Stimulated activated CD8-positive, alpha-beta memory T cell treated with anti-CD3 and anti-CD28 coated beads, Interleukin-15, amount 100 ng/mL, for 4 hours (primary cell): ENCODE measurements at places on chromosomes 12 and 14.

GRCh38 chr14:95388699-95389098 lies 69.0 kb upstream of the CLMN start:
- DNase-seq = no peak

DNA sequence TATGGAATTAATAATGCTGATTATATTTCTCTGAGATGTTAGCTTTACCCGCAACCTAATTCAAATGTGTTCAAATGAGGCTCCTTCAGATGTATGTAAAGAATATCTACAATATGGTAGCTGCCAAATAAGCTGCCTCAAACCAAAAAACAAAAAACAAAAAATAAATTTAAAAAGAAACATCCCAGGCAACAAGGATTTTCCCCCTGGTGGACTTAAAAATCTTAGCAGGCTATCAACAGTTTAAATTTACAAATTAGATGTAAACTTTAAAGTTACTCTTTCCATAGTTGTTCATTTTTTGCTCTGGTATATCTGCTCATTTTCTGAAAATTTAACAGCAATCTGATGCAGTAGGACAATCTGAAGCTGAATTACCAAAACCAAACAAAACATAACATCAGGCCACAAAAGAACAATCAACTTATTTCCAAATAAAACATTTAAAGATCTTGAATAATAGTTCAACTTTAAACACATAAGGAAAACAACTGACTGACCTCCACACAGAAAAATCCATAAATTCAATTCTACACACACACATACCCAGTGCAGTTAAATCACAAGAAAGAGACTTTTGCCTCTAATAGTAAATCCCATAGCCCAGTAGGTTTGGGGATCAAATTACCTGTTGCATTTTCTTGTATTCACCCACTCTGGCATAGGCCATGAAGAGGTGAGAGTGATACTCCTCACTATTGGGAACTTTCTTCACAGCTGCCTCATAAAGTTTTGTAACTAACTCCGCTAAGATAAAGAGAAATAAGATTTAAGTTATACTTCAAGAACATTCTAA lies 21.3 kb downstream of the NAA25 start:
- DNase-seq = no peak

DNA sequence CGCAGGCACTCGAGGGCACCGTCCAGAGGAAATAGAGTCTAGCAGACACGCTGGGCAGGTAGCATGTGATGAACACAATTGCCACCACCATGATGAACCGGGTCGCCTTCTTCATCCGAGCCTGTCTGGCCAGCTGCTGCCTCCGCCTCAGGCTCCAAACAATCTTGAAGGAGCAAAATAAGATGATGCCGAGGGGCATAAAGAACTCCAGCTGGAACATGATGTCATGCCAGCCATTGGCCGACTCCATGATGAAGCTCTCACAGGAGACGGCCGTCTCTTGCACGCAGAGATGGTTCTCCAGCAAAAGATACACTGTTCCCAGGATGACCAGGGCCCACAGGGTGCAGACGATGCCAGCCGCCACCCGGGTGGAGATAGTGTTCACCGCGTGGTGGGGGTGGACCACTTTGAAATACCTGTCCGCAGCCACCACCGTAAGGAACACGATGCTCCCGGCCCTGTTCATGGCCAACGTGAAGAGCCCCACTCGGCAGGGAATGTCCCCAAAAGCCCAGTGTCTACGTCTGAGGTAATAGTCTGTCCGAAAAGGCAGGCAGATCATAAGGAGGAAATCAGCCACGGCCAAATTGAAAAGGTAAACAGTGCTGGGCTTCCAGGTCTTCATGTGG lies 945 bp downstream of the HCAR1 start:
- no peak for DNase-seq

DNA sequence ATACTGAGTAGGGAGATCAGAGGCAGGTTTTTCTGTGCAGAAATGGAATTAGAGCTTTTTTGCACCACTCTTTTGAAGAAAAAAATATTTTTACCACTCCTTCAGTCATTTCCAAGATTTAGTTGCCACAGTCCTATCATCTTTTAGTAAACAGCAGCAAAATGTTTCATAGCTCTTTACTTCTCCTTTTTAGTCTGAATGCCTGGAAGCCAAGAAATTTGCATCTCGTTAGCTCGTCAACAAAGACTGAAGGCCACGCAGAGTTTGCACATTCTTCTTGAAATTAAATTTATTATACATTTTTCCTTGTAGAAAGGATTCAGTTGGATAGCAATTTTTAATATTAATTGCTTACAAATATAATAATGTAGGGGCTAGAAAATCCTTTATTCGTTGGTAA lies 544.5 kb upstream of the ATP2B1 start:
- DNase-seq = no peak

GRCh38 chr14:75559045-75559444 lies 19.4 kb upstream of the FLVCR2 start:
- DNase-seq = no peak

DNA sequence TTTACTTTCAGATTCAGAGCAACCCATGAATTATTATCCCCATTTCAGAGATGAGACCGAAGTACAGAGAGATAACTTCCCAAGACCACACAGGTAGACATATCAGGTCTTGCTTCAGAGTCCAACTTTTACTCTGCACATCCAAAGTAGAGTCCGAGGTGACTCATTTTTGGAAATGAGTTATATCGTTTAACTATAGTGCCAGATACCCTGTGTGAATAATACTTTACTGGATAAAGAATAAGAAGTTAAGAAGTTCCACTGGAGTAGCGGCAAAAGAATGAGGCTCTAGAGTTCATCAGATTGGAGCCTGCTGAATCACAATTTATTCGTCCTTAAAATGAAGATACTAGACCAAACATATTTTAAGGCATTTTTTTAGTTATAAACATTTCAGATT lies 124.7 kb downstream of the EPS8 start:
- no peak for DNase-seq

DNA sequence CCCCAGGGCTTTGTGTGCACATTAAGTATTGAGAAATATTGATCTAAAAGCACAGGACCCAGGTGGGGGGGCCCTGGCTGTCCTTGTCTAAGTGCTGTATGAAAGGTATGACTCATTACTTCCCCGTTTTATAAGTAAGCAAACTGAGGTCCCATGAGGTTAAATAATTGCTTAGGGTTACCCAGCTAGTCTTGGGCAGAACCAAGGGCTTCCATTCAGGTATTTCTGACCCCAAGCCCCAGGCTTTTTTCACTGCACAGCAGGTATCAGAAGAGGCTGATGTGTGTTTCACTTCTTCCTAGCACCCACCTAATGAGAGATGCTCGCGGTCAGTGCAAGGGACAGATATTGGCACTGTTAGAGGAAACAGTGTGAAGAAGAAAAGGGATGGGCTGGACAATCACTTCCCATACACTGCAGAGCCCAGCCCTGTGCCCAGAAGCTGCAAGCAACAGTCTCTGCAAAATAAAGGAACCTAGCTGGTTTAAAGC lies 4.7 kb upstream of the TC2N start:
- DNase-seq = no peak

GRCh38 chr12:82955043-82955442 lies 268.3 kb downstream of the TMTC2 start:
- no peak for DNase-seq

- no peak for DNase-seq
Observed at GRCh38 chr14:99916091-99916383, 122.8 kb downstream of the EML1 start.

DNA sequence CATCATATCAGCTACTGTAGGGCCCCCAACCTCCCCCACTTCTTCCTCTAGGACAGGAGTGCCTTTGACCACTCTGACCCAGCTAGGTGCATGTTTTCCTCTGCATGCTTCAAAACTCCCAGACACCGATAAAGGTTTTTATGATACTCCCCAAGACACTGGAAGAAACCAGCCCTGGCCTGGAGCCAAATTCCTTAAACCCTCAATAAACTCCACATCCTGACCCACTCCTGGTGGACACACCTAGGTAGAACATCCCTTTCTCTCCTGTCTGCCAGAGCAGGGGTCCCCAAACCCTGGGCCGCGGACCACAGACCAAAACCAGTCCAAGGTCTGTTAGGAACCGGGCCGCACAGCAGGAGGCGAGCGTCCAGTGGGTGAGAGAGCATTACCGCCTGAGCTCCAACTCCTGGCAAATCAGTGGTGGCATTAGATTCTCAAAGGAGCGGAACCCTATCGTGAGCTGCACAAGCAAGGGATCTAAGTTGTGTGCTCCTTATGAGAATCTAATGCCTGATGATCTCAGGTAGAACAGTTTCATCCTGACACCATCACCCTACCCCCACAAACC lies 49.6 kb downstream of the NT5DC3 start:
- DNase-seq = no peak
